Stimulated activated CD8-positive, alpha-beta memory T cell treated with anti-CD3 and anti-CD28 coated beads, Interleukin-7, amount 100 ng/mL, for 48 hours (primary cell): ENCODE measurements at places on chromosomes 5 and 9.

DNA sequence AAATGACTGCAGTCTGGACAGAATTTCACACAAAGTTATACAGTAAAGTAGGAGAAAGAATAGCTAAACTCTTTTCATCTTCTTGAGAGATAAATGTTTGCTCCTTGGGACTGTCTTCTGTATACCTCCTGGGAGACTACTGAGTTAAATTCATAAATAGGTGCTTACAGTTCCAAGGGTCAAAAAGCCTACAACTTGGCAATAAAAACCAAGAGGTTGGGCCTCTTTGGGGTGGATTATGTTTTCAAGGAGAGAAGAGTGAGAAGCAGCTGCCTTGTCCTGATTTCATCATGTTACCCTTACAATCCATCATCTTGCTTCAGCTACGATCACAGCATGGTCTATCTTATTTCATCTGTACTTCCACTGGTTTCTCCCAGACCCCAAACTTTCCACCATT is 213.2 kb upstream of the RPS23 start:
- DNase-seq, result no peak

- DNase-seq, result no peak
These were observed 32.5 kb downstream of the GSN start for GRCh38 chr9:121300283-121301119.

DNA sequence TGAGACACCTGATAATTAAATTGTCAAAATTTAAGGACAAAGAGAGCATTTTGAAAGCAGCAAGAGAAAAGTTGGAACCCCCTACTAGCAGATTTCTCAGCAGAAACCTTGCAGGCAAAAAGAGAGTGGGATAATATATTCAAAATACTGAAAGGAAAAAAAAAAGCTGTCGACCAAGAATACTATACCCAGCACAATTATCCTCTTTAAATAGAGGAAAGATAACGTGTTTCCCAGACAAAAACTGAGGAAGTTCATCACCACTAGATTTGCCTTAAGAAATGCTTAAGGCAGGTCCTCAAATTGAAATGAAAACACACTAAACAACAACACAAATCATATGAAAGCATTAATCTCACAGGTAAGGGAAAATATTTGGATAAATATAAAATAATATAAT is 27.0 kb downstream of the HSD17B3 start:
- no peak for DNase-seq

DNA sequence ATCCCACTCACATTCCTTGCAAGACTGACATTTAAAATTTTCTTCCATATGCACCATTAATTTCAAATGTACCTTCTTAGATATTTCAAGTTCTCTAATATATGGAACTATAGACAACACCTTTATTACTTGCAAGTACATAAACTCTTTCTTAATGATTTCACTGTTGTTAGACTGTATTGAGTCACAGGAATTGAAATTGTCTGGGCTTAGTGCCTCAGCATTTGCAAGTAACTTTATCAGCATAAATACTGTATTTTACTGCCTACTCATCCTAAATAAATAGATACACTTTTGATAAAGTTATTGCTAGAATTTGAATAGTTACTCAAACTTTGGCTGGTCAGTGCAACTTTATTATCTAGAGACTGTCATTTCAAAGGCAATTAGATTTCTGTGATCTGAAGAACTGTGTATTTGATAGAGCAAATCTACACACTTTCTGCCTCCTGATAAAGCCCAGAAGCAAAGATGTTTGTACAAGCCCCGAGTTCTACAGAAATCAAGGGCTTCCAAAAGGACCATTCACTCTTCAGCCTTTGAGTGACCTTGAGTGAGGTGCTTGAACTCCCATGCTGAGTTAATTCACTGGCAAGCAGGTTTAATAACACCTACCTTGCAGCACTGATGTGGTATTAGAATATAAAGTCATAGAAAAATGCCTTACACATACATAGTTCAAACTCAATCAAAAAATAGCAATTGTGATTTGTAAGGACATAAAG is 91.6 kb downstream of the COX7C start:
- no peak for DNase-seq

GRCh38 chr5:10789021-10789420 is 28.0 kb upstream of the DAP start:
- no peak for DNase-seq

DNA sequence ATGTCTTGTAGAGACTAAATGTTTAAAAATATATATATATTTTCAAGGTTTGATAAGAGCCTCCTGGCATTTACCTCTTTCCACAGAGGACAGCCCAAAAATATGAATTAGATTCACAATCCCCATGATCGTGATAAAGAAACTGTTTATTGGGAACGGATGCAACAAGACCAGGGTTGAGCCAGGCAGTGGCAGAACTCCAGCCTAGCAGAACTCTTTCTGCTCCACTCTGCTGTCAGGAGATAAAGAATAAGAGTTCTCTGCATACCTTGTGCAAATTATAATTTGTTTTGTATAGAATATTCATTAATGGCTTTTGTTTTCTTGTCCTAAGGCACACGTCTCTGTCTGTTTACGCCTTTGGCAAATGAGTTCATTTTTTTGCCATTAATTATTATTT is 472.2 kb downstream of the TUSC1 start:
- no peak for DNase-seq

DNA sequence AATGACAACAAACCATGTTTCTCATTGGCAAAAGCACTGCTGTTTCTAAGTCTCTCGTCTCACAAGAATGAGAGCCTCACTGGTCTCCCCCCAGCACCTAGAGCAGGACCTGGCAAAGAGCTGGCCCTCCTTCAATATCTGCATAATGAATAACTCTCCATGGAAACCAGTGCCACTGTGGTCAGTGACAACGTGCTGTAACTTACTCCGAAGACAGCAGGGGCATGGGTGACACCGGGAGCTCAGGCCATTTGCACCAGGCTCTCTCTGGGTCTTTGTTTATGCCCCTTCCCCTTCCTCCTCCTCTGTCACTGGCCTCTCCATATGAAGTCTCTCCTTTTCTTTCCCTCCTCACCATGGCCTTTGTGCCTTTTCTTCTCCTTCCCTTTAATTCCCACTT is 33.3 kb downstream of the TAS2R1 start:
- DNase-seq, result no peak

DNA sequence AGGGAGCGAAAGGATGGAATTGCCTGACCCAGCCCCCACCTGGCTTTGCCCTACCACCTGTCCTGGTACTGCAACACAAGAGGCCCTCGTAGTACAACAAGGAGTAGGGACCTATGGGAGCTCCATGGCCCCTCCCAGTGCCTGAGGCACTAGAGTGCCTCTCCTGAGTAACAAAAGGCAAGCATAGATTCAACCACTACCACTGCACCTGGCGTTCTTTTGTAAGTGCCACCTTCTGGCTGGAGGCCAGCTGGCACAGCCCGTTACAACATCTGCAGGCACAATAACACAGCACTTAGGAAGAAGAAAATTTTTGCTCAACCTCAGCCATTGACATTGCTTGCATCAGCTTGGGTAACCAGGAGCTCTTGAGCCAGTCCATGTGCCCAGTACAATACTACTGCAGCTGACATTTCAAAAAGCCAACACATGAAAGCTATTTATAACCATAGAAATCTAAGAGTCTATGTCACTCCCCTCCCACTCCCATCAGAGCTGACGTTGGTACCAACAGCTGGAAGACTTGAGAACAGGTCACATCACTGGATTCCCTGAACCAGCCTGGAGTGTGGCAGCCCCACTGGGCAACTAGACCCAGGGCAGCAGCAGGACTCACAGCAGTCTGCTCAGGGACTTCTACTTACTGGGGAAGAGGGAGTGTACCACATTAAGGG is 17.7 kb upstream of the FAM174A start:
- no peak for DNase-seq

DNA sequence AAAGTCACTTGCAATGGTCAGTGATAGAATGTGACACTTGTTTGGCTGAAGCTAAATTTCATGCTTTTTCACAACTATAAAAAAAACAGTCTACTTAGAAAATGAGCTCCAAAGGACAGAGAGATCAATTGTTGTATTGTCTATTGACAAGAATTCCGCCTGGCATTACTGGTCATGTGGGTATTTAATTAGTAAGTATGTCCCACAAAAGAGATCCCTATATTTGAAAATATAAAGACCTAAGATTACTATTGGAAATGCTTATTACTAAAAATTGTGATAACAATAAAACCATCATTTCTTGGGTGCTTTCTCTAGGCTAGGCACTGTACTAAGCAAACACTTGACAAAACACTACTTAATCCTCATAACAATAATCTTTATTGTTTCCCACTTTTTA is 745.2 kb upstream of the C9orf72 start:
- DNase-seq, result no peak

GRCh38 chr9:29798599-29798998 is 2225.3 kb upstream of the C9orf72 start:
- DNase-seq, result no peak

- DNase-seq, result no peak
These were observed 127.8 kb upstream of the MVB12B start for GRCh38 chr9:126198854-126199253.

DNA sequence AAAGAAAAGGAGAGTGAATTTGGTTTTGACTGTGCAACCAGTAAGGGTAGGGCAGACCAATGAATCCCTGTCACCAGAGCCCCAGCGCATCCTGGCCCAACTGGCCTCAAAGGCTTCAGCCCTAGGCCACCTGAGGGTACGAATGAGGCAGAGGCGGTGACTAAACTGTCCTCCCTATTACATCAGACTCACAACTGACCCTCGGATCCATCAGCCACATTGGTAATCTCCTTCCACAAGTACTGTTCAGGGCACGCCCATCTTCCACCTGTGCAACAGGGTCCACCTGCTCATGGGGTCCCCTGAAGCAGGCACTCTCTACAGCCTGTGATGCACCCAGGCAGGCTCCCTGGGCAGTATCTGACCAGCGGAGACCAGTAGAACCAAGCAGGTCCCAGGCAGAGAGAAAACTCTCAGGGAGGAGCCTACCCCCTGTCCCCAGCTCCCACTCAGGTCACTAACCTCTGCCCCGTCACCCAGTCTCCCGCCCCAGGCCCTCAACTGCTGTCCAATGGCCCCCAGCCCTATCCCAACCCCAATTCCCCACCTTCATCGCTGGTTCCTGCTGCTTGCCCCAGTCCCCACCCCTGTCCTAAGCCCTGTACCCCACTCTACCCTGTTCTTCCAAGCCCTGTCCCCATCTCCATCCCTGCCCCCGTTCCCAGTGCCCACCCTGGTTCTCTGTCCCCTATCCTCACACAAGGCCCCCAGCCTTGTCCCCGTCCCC is 904 bp downstream of the EDF1 start:
- DNase-seq, result no peak

- no peak for DNase-seq
These were observed 29.0 kb downstream of the ADAM19 start for GRCh38 chr5:157546456-157547100.

- DNase-seq, result no peak
These were observed 3.1 kb upstream of the CREBRF start for GRCh38 chr5:173053041-173053440.

DNA sequence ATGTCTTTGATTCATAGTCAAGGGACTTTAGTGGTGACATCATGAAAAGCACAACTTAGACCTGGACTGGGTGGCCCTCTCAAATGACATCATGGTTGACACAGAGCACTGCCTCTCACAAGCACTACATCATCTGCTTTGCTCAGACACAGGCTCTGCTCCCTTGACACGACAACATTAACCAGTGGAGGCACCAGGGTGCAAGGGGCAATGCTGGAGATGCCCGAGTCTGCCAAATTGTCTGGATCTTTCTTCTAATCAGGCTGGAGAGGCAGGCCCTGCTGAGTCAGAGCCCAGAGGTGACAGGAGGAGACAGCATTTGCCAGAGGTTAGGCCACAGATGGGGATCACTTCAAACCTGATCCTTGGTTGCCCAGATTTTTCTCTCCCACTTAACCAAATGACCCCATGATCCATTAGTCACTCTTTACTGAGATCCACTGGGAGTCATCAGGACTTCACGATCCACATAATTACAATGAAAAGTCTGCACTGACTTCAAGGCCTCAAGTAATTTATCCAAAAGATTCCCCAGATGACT is 174.4 kb downstream of the SLIT3 start:
- DNase-seq, result no peak

DNA sequence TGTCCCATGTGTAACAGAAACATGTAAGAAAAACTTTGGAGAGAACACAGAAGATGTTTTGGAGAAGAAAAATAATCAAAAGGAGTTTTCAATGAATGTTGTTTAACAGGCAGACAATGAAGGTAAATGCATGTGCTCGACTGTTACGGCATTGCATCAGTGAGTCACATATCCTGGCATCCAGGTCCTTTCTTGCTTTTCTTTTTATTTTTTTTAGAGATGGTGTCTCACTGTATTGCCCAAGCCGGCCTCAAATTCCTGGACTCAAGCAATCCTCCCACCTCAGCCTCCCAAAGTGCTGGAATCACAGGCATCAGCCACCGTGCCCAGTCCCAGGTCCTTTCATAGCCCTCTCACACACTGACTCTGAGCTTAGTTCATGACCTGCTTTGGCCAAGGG is 181.8 kb downstream of the DTWD2 start:
- no peak for DNase-seq

DNA sequence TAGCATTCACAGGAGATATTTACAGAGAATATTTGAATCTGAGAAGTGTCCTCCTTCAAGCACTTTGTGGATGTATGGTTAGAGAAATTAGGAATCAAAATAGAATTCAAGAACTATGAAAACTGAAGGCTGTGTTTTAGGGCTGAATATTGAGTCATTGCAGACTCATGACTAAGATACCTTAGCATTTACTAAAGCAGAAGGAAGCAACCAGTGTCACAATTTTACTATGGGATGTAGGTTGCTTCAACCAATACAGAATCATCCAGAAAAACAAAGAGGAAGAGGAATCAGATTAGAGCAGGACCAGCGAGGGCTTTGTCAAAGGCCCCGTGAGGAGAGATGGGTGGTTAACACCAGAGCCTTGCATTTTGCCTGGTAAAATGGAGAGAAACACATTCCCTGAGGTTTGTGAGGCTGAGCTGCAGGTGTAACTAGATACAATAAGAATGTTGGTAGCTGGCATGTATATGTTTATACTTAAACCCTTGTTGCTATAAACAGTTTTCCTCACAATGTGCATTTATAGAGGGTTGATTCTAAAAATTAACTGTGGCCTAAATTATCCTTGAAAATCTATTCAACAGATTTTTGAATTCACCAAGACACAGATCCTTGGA is 518.1 kb downstream of the AGTPBP1 start:
- no peak for DNase-seq

GRCh38 chr9:121365564-121365963 is 4.5 kb downstream of the STOM start:
- no peak for DNase-seq

GRCh38 chr5:154077696-154078095 is 38.9 kb downstream of the MFAP3 start:
- no peak for DNase-seq

GRCh38 chr9:112552229-112553056 is 65.8 kb downstream of the KIAA1958 start:
- DNase-seq, result no peak

- no peak for DNase-seq
These were observed 475 bp downstream of the WDR5 start for GRCh38 chr9:134136118-134136995.

GRCh38 chr9:123257276-123257675 is 11.1 kb downstream of the STRBP start:
- no peak for DNase-seq
